Hematopoietic multipotent progenitor cell treated with erythropoietin and hydrocortisone succinate and interleukin-3 and kit ligand, for 4 days (in vitro differentiated cells): ENCODE measurements at places on chromosomes 2 and 18.

- no peak for DNase-seq
Measured at GRCh38 chr18:49304751-49305150, 155.7 kb downstream of the DYM start.

- DNase-seq = peak; percentile 96
Measured at GRCh38 chr2:197198890-197199289, 111.7 kb downstream of the ANKRD44 start.

DNA sequence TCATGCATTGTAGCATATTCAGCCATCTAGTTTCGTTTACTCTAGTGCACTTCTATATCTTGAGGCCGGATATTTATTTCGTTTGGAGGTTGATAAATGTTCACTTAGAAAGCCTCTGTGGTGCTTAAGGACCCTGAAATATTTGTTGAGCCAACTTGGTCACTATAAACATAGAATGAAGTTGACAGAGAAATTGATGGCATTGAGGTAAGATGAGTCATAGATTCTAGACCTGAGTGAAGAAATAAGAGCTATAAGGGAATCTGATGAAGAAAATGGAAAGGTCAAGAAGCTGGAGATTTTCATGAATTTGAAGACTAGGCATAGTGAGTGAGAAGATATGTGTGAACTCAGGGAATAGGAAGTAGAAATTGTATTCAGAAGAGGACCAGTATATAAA lies 35.9 kb downstream of the EPC2 start:
- DNase-seq = no peak

- DNase-seq = no peak
Measured at GRCh38 chr18:23129355-23130002, 5.8 kb upstream of the CABLES1 start.

DNA sequence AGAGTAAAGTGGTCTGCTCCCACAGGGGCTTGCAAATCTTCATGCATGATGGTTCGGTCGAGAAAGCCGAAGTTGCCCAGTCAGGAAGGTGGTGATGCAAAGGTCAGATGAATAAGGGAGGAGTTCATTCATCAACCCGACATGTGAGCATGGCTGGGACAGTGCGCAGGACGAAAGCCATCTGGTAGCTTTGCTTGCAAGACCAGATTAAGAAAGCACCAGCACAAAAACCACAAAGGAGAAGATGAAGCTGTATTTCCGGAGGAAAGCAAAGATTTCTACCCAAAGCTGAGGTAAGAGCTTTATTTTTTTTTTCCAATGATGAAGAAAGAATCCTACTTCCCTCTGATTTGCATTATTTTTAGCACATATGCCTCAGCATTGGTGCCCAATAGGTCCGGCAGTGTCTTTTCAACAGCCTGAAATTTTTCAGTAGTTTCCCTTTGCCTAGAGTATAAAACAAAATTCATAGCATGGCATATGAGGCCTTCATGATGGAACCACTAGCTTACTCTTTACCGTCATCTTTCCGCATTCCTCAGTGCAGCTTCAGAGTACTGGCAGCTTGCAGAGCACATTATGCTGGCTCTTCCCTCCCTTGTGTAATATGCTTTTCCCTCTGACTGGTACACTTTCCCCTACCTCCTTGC lies 112.0 kb upstream of the THOC1 start:
- peak; percentile 68 for DNase-seq

- no peak for DNase-seq
Measured at GRCh38 chr2:219398721-219399363, 11.1 kb upstream of the DNPEP start.

- DNase-seq = peak; percentile 62
Measured at GRCh38 chr2:164430166-164430783, 191.0 kb downstream of the GRB14 start.

GRCh38 chr2:228624733-228625132 lies 443.2 kb upstream of the SPHKAP start:
- DNase-seq = no peak

DNA sequence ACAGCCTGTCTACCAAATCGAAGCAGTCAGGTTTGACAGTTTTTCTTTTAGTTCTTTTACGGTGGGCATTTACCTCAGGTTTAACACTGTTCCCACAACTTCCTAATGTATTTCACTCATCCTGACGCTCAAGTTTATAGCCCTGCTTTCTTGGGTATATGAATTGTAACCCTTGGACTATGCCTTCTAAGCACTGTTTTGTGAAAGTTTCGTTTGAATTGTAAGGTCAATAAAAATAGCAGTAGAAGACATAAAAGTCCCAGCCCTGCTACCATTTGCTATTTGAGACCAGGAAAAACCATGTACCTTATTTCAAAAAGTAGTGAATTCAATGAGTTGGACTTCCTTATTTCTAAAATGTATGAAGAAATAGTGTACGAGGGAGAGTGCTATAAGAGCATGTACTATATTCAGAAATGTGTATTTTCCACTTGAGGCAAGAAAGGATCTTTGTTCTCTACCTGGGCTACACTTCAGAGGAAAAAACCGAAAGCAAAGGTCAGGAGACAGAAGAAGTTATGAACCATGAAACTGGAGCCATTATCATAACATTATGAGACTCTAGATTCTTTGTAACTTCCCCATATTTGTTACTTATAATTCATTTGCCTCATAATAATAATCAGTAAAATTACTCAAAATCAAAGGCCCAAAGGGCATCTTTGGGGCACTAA lies 1.9 kb upstream of the ZC3H15 start:
- peak; percentile 46 for DNase-seq

GRCh38 chr2:58571181-58571852 lies 330.2 kb upstream of the FANCL start:
- peak; percentile 88 for DNase-seq

DNA sequence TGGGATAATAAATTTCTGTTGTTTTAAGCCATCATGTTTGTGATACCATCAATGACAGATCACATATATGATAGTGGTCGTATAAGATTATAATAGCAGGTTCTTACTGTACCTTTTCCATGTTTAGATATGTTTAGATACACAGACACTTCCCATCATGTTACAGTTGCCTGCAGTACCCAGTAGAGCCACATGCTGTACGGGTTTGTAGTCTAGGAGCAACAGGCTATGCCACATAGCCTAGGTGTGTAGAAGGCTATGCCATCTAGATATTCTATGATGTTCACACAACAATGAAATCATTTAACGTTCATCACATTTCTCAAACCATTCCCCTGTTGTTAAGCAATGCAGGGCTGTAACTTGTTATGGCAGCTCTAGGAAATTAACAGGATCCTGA lies 132.9 kb upstream of the SH3BP4 start:
- DNase-seq = peak; percentile 8

DNA sequence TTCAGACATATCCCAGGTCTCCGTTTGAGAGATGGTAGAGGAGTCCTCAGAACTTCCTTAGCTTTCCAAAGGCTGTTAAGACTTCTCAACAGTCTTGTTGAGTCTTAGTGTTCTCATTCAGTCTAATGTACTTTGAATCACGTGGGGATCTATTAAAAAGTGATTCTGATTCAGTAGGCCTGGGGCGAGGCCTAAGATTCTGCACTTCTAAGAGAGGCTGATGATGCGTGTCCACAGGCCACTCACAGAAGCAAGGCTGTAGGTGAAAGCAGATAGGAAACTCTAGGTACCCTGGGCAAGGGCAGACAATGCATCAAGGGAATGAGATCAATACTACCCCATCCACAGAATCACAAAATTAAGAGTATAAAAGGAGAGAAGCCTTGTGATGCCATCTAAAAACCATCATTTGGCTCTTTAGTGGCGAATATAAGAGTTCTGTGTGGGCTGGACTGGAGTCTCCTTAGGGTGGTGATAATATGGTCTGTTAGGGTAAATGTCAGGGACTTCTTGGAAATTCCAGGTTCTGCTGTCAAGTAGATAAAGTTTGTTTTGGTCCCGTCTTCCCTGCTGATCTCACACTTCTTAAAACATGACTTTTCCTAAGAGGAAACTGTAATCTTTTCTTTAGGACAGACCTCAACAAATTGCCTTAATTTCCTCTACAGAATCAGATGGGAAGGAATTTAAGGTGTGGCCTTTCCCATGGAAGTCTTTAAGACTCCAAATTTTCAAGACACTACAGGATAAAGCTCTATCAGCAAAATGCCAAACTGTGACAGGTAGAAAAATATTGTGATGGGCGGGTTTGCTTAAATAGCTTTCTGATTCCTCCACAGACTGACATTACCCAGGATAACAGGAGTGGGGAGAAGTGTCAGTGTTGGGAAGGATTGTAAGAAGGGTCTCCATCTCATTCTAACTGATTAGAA lies 45.7 kb upstream of the NEMP2 start:
- peak; percentile 7 for DNase-seq

DNA sequence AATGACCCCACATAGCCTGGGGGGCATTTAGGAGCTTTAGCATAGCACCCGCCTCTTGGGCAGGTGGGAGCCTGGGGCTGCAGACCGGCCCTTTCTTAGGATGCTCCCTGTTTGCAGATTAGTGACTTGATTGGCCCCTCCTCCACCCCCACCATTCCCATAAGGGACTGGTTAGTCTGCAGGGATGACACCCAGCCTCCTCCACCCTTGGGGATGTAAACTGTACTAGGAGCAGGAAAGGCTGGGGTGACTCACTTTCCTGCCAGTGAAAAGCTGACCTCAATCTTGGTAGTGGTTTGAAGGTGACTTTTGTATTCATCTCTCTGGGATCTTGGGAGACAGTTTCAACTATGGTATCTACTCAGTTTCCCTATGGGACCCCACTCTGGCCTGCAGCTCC lies 24.2 kb downstream of the CTIF start:
- DNase-seq = no peak

DNA sequence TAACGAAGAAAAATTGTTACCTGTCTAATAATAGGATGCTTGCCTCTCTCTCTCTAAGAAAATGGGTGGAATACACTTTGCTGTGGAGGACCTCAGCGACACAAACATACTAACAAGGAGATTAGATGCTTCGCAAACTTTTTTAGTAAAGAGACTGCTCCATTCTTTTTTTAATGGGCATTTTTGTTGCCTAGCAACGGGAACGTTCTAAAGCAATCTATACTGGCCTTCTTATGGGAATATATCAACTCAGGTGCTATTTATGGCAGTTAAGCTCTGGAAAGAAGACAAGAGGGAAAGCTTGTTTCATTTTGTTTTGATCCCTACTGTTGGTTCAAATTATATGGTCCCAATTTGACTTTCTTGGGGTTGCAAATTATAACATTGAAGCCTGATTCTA lies 86.8 kb upstream of the CBLN2 start:
- DNase-seq = no peak

DNA sequence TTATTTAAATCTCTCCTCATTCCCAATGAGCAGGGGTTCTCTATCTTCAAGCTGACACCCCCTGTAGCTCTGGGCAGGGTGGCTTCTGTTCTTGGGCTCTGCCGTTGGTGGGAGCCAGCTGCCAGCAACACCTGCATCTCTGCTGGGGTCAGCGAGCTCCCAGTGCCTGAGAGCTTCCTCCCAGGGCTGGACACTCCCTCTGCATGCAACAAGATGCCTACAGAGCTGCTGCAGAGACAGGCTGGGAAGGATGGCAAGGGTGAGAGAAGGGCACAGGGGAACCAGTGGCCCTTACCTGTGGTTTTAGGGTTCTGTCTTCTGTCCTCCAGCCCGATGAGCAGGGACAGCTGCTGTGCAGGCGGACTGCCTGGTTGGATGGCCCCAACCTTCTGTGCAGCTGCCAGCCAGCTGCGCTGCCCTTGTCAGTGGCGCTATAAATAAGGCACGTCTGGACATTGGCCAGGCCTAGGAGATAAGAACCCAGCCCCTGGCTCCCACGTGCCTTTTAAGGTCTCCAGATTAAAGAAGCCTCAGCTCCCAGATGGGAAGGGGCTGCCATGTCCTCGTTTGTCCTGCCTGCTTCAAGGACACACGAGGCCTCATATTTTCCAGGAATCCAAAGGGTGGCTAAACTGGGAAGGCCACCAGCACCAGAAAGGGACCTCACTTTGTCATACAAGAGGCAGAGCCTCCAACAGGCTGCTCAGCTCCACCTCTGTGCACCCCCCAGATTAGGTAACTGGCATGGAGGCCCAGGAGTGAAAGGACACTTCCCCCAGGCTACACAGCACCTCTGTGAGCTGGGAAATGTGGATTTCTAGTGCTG lies 39.5 kb upstream of the FHL2 start:
- peak; percentile 64 for DNase-seq

DNA sequence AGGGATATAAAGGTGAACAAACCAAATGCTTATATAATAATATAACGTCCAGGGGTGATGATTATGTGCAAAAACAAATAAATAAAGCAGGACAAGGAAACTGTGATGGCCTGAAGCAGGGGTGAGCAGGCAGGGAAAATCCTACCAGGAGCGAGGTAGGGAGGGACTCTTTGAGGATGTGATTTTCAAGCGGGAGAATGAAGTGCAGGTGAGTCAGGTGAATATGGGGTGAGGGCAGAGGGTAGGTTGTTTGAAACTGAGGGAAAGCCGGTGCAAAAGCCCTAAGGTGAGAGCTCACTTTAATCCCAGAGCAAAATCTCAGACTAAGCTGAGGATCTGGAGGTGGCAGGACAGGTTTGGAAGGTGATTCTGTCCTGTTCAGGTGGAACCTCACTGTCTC lies 40.7 kb downstream of the CYP26B1 start:
- DNase-seq = no peak

DNA sequence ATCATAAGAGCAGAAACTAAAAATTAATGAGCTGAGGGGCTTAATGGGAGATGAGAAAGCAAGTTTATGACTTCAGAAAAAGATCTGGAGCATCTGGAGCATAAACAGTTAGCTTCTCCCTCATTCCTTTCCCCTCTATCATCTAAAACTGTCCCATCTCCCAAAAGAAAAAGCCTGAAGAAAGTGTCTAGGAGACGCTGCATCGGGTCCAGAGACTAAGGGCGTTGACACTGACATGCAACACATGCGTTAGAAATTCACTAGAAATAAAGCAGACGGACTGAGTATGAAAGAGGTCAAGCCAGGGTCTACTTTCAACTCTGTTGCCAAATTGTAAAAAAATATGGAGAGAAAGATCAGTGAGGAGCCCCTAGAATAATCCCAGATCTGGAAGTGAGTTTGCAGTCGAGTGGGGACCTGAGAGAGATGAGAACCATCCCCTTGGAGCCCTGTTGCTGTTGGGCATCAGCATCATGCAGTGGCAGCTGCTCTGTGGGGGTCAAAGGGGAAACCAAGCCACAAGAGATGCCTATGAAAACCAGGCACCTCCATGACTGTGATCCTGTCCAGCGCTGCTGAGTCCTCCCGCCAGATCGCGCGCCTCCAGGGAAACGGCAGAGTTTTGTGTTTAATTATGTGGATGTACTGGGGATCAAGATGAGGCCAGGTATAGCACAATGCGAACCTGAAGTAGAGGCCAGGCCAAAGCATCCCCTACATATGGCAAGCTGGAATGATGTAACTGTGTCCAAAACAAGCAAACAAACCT lies 13.9 kb downstream of the ANTXR1 start:
- DNase-seq = no peak

- DNase-seq = no peak
Measured at GRCh38 chr18:45684341-45685115, 39.5 kb upstream of the SLC14A1 start.

- DNase-seq = no peak
Measured at GRCh38 chr18:71831039-71831438, 713.1 kb downstream of the CBLN2 start.

GRCh38 chr2:227164763-227165291 lies 403 bp downstream of the COL4A3 start:
- peak; percentile 4 for DNase-seq

- DNase-seq = no peak
Measured at GRCh38 chr2:150732064-150732463, 244.6 kb upstream of the RND3 start.
